ENCODE measurements at places on chromosomes 6 and 20. TPM values are rescaled to one million over a fixed set of nuclear protein-coding genes. Genes with fewer than 3 reads are reported as not detected.

- no peak for DNase-seq
Observed at GRCh38 chr20:38776363-38776762, 28.1 kb downstream of the ACTR5 start.

GRCh38 chr20:17589161-17589834, 19.4 kb downstream of the DSTN start:
- no peak for DNase-seq

Gene CALHM4
- total RNA-seq, result not detected

GRCh38 chr6:6883011-6883410, 224.8 kb upstream of the RREB1 start:
- no peak for DNase-seq

DNA sequence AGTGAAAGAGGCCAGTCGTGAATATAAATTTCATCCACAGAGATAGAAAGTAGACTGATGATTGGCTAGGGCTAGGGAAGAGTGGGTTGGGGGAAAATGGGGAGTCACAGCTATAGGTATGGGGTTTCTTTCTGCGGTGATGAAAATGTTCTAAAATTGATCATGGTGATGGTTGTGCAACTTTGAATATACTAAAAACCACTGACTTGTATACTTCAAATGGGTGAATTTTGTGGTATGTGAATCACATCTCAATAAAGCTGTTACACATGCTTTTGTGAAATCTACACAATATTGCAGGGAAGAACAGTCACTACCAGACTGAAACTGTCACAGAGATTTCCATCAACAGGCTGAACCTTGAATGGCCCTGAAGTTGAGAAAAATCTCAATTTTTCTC, 61.5 kb downstream of the LYRM4 start:
- DNase-seq, result no peak

Gene HLA-DQA1
- 20.9 TPM for total RNA-seq

Gene AVP
- not detected for total RNA-seq

DNA sequence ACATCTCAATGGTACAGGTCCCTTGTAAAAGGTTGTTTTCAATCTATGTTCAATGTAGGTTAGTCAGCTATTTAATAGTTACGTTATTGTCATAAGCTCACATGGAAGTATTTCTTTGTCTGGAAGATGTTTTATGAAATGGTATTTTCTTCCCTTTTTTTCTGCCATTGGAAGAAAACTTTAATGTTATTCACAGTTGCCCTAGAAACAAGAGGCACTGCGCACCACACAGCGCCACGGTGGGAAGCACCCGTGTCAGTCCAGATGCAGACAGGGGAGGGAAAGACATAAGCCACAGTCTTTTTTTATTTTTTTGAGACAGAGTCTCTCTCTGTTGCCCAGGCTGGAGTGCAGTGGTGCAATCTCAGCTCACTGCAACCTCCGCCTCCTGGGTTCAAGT, 82.1 kb downstream of the GCNT2 start:
- DNase-seq, result no peak

GRCh38 chr6:378090-378957, 13.2 kb upstream of the IRF4 start:
- no peak for DNase-seq

- DNase-seq, result no peak
Observed at GRCh38 chr20:23546435-23547144, 21.7 kb downstream of the CST9L start.

DNA sequence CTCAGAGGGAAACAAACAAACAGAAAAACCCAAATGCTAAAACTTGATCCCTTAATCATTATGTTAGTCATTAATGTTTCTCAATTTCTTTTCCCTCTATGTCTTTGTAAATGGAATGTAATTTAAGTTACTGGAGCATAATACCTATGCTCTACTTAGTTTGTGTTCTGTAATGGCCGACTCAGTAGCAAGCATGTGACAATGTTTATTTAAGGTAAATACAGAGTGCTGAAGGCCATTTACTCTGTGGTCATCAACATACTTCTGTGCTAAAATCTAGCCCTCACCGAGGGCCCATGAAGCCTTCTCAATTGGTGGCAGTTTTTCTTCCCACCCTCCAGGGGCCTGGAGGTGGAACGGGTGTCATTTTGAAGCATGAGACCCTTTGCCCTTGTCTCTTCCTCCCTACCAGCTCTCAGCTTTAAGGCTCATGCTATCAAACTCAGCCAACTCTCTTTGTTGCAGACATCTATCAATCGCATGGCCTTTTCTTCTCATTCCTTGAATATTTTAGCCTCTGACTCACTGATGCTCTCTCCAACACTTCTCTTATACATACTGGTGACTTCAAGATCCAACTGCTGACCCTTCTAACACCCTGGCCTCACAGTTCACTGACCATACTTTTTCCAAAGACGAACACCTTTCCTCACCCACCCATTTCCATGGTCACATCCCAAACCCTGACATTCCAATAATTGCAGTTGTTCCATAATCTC, 48.2 kb downstream of the STX7 start:
- DNase-seq, result no peak

DNA sequence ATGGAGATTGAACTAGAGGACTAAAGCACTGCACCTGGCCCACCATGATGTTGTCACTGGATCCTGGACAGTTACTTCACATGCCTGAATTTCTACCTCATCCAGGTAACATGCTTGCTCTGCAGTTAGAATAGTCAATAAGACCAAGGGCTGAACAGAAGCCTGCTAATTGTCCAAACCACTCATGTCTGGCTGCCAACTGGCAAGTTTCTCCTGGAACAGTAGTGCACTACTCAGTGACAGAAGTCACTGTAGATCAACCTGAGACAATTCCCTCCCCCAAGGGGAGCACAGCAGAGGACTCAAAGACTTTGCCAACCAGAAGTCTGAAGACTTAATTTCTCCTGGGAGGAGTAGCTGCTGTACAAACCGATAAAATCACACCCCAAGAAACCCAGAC, 454.6 kb upstream of the MARCKS start:
- DNase-seq, result no peak

DNA sequence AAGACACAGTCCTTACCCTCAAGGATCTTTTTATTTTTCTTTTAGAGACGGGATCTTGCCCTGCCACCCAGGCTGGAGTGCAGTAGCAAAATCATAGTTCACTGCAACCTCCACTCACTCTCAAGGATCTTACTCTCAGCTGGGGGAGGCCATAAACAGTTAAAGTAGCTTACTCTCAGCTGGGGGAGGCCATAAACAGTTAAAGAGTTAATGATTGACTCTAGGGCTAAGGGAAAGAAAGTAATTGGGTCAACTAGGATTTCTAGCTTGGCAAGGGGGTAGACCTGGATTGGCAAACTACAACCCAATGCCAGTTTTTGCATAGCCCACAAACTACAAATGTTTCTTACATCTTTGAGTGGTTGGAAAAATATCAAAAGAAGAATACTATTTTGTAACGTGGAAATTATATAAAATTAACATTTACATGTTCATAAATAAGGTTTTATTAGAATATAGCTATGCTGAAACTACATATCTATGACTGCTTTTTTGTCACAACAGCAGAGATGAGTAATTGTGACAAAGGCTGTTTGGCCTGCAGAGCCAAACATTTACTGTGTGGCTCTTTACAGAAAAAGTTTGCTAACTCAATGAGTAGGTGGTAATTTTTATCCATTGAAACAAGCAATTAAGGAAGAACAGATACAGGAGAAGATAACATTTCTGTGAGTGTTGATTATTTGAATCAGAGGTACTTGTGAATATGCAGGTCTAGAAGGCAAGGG, 46.4 kb downstream of the PTPRA start:
- no peak for DNase-seq

Gene TTLL9
- total RNA-seq, result 0.36 TPM

GRCh38 chr20:22675341-22675740, 91.0 kb upstream of the FOXA2 start:
- DNase-seq, result no peak

GRCh38 chr6:110566346-110567125, 90.1 kb upstream of the SLC22A16 start:
- no peak for DNase-seq

Gene KCNK17
- total RNA-seq, result not detected

DNA sequence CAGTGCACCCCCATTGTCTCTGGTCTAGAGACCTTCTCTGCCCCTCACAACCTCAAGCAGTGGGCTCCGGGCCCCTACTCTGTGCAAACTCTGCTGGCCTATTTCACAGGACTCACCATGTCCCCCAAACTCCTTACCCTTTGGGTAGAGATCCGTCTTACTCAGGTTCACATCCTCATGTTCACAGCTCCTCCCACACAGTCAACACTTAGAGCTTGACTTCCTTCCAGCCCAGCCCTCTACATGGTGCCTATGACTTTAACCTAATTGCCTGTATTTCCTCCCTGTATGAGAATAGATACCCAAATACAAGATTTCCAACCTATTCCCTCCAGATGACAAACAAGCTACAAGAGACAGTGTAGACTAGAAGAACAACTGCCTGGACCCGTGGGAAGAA, 528.6 kb upstream of the JARID2 start:
- no peak for DNase-seq

- no peak for DNase-seq
Observed at GRCh38 chr6:127851197-127851596, 49.7 kb downstream of the THEMIS start.

Gene CNBD2
- total RNA-seq, result 4.5 TPM

GRCh38 chr20:58568126-58568482, 52.9 kb upstream of the APCDD1L start:
- no peak for DNase-seq

Gene FOXP4
- 26.8 TPM for total RNA-seq

Gene GABRR1
- not detected for total RNA-seq

DNA sequence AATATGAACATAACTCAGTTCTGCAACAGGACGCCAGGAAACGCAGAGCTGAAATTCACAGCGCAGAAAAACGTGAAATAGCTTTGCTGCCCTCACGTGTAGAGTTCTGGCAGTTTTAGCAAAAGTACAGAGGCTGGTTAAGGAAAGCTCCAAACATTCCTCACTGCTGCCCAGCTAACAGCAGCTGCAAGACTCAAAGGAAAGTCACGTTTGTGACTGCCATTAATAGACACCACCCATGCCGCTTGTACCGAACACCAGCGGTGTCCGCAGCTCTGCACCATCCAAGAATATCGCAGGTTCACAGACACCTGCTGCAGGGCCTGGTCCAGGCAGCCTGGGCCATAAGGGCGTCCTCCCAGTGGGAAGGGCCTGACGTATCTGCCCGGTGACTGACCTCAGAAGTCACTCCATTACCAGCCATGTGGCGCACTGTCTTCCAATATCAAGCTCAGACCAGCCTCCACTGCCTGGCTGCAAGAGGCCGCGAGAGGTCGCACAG, 61.4 kb downstream of the WDR27 start:
- DNase-seq, result no peak

Gene PTCHD4
- total RNA-seq, result 1.3 TPM

DNA sequence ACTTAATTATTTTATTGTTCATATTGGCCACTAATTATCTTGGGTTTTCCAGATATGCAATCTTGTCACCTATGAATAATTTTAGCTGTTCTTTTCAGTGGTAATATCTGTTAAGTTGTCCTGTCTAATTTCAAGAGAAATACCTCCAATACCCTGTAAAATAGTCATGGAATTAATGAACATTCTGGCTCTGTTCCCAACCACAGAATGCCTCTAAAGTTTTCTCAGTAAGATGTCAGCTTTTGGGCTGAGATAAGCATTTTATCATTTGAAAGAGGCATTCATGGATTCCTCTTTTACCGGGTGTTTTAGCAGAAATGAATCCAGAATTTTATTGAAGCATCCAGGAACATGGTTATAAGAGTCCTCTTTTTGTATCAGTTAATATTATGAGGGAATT, 109.3 kb downstream of the WDR27 start:
- DNase-seq, result no peak

- no peak for DNase-seq
Observed at GRCh38 chr6:111173341-111173740, 86.0 kb downstream of the SLC16A10 start.

DNA sequence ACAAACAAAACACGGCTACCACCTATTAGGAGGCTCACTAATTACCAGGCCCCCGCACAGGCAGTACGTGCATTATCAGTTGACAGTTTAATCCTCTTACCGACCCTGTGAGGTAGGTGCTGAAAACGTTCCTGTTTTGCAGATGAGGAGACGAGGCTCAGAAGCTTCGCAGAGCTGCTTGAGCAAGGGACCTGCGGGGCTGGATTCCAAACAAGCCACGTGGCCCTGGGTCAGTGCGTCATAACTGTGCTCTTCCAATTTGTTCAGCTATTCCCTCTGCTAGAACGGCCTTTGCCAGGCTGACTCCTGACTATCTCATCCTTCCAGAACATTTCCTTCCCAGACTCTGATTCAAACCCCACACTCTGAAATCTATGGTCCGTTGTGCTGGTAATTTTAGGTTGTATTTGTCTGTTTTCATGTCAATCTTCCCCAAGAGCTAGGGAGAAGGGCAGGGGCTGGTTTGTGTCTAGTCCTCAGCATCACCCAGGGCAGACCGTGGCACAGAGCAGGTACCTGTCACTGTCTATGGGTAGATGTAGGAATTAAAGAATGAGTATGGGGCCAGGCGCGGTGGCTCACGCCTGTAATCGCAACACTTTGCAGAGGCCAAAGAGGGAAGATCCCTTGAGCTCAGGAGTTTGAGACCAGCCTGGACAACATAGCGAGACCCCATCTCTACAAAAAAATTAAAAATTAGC, 28.8 kb upstream of the TLDC2 start:
- peak; percentile 71 for DNase-seq

GRCh38 chr6:111662794-111663593, 57.3 kb upstream of the TRAF3IP2 start:
- no peak for DNase-seq

- no peak for DNase-seq
Observed at GRCh38 chr20:4082406-4083097, 67.2 kb upstream of the RNF24 start.

GRCh38 chr6:91611190-91611589, 1024.3 kb upstream of the MAP3K7 start:
- DNase-seq, result no peak

DNA sequence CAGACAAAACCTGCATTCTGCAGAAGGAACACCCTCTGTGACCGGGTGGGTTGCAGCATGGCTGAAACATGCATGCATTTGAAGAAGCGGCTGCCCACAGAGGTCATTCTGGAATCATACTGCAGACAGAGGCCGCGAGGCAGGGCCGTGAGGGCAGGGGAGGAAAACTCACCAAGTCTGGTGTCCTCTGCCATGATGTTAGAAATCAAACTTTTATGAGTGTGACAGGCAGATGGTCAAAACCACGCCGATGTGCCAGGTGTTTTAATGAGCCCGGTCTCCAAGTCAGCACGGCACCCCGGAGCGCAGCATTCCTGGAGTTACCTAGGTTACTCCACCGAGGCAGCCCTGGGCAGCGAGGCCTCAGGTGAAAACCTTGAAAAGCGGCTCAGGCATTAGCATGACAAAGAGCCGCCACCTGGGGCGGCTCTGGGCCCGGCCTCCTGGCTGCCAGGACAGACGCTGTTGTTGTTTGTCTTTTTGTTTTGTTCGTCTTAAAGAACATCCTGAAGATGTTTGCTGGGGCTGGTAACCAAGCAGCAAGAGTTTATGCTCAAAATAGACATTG, 255.6 kb downstream of the ERMARD start:
- no peak for DNase-seq

Gene PAK5
- 0.46 TPM for total RNA-seq
